ENCODE measurements at places on chromosomes 7 and 10. TPM values are rescaled to one million over a fixed set of nuclear protein-coding genes. Genes with fewer than 3 reads are reported as not detected.

- H3K27ac ChIP-seq: peak overlapping the region; percentile 22
- H3K27me3 ChIP-seq: no peaks in the 10 kb centered on the region
- peak; percentile 33 for DNase-seq
- H3K4me3 ChIP-seq: no peak overlapping the region
- H3K4me1 ChIP-seq: peaks cover 29% of the 10 kb centered on the region
- peaks cover 3% of the 10 kb centered on the region for H3K36me3 ChIP-seq
Observed at GRCh38 chr7:148819697-148820360, 64.3 kb downstream of the EZH2 start.

DNA sequence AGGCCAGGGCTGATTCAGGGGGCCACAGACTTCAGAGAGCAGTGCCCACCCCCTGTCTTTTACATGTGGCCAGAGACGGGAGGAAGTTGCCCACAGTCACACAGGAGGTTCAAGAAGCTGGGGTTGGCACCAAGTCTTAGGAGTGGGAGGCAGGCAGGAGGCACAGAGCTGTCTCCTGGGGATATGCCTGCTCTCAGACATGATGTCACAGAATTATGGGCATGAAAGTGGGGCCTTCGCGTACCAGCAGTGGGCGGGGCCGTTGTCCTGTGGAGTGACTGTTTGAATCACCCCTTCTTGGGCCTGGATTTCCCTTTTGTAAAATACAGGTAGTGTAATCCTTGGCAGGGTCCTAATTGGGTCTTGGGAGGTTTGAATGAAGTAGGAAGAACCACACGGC, 81.2 kb upstream of the PPIF start:
- H3K27me3 ChIP-seq: no peaks in the 10 kb centered on the region
- peaks cover 37% of the 10 kb centered on the region for H3K4me1 ChIP-seq
- peak overlapping the region; percentile 86 for H3K27ac ChIP-seq
- H3K4me3 ChIP-seq: no peak overlapping the region
- no peak for DNase-seq

DNA sequence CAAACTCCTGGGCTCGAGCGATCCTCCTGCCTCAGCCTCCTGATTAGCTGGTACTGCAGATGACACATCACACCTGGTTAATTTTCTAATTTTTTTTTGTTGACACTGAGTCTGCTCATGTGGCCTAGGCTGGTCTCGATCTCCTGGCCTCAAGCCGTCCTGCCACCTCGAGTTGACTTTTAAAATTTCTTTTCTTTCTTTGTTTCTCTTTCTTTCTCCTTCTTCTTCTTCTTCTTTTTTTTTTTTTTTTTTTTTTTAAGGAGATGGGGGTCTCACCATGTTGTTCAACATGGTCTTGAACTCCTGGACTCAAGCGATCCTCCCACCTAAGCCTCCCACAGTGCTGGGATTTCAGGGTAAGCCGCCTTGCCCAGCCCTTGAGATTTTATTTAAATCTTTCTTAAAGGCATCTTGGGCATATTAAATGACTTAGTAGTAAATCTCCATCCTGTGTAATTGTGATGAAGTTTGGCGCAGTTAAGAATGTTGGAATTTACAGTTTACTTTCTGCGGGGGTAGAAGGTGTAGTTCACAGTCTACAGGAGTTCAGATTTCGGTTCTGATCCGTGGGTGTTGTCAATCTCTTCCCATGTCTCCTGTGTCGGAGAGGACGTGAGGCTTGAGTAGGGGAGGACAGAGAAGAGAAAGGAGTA, 1.0 kb upstream of the ITGA8 start:
- peaks cover 31% of the 10 kb centered on the region for H3K27me3 ChIP-seq
- no peak overlapping the region for H3K27ac ChIP-seq
- H3K4me1 ChIP-seq: peaks cover 4% of the 10 kb centered on the region
- no peak for DNase-seq
- H3K36me3 ChIP-seq: no peaks in the 10 kb centered on the region

DNA sequence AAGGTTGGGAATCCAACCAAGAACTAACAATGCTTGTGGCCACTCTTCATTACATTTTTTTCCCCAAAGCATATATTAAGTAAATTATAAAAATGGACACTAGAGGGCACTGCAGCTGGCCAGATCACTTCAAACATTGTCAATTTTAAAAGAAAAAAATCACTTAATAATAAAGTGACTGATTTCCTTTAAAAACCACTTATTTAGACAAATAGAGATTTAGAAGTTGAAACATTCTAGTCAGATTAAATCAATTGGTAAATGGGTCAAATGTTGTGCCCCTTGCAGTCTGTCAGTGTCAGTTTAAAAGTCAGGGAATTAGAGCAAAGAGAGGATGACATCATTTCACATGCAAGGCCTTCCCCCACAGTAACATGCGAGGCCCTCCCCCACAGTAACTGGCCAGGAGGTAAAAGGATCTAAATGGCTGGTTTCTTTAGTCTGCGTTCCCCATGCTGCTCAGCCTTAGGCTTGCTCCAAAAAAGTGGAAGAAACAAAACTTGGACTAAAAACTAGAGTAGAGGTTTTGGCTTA, 177.9 kb downstream of the SKAP2 start:
- no peak overlapping the region for H3K4me3 ChIP-seq
- no peaks in the 10 kb centered on the region for H3K36me3 ChIP-seq
- H3K27me3 ChIP-seq: no peaks in the 10 kb centered on the region
- H3K27ac ChIP-seq: peak overlapping the region; percentile 78

GRCh38 chr10:104824380-104825006, 183.4 kb downstream of the SORCS3 start:
- no peaks in the 10 kb centered on the region for H3K27me3 ChIP-seq
- no peaks in the 10 kb centered on the region for H3K4me1 ChIP-seq
- H3K27ac ChIP-seq: no peak overlapping the region

GRCh38 chr10:86687750-86688149, 19.4 kb downstream of the LDB3 start:
- no peaks in the 10 kb centered on the region for H3K4me1 ChIP-seq
- no peak for DNase-seq
- H3K4me3 ChIP-seq: no peak overlapping the region

DNA sequence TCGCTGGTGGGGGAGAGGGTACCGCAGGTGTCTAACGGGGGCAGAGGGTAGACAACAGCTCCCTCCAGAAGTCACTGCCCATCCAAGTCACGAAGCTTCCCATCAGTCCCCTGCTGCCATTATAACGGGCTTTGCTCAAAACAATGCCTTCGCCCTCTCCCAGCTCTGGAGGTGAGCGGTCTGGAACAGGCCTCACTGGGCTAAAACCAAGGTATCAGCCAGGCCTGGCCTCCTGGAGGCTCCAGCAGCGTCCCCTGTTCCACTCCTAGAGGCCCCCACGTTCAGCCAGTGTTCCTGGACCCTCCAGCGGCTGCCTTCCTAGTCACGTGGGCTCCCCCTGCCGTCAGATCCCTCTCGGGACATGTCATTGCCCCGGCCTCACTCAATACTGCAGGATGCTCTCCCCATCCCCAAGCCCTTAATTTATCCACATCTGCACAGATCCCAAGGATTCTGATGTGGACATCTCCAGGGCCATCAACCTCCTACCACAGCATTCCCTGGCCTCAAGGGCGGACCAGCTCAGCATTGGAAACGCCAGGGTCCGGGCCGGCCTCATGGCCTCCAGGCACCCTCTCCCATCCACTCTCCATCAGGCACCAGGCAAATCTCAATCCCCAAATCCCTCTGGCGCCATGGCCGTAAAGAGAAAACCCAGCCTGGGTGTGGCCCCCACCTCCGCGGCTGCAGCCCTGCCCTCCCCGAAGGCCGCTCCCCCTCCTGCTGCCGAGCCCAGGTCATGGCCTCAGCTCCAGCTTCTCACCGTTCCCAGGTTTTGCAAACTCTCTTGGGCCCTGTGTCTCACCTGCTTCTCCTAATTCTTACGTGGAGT, 104.1 kb upstream of the FAM20C start:
- H3K4me1 ChIP-seq: peaks cover 21% of the 10 kb centered on the region
- H3K4me3 ChIP-seq: no peak overlapping the region
- H3K36me3 ChIP-seq: no peaks in the 10 kb centered on the region
- H3K27ac ChIP-seq: no peak overlapping the region
- DNase-seq: no peak

DNA sequence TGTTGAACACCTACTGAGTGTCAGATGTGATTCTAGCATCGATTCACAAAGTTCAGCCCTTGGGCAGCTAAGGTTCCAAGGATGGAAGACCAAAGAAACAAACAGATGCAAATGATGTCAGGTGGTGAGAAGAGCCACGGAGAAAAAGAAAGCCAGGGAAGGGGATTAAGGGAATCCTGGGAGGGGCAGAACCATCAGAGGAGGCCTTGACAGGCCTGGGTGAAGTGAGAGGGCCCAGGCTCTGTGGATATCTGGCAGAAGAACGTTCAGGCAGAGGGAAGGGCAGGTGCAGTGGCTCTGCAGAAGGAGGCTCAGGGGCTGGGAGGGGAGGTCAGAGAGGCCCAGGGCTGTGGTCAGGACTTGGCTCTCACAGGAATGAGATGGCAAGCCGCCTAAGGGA, 90.4 kb downstream of the C10orf105 start:
- no peak overlapping the region for H3K27ac ChIP-seq
- no peaks in the 10 kb centered on the region for H3K36me3 ChIP-seq
- H3K4me3 ChIP-seq: no peak overlapping the region
- peaks cover 4% of the 10 kb centered on the region for H3K27me3 ChIP-seq
- no peaks in the 10 kb centered on the region for H3K4me1 ChIP-seq

- H3K27ac ChIP-seq: no peak overlapping the region
- no peak overlapping the region for H3K4me3 ChIP-seq
- DNase-seq: no peak
- H3K4me1 ChIP-seq: no peaks in the 10 kb centered on the region
- no peaks in the 10 kb centered on the region for H3K27me3 ChIP-seq
Observed at GRCh38 chr10:36017137-36017536, 375.0 kb upstream of the FZD8 start.

GRCh38 chr10:12177642-12178041, 18.0 kb downstream of the NUDT5 start:
- no peaks in the 10 kb centered on the region for H3K27me3 ChIP-seq
- H3K36me3 ChIP-seq: peaks cover 18% of the 10 kb centered on the region
- H3K4me1 ChIP-seq: no peaks in the 10 kb centered on the region
- no peak overlapping the region for H3K4me3 ChIP-seq
- DNase-seq: no peak
- H3K27ac ChIP-seq: no peak overlapping the region

DNA sequence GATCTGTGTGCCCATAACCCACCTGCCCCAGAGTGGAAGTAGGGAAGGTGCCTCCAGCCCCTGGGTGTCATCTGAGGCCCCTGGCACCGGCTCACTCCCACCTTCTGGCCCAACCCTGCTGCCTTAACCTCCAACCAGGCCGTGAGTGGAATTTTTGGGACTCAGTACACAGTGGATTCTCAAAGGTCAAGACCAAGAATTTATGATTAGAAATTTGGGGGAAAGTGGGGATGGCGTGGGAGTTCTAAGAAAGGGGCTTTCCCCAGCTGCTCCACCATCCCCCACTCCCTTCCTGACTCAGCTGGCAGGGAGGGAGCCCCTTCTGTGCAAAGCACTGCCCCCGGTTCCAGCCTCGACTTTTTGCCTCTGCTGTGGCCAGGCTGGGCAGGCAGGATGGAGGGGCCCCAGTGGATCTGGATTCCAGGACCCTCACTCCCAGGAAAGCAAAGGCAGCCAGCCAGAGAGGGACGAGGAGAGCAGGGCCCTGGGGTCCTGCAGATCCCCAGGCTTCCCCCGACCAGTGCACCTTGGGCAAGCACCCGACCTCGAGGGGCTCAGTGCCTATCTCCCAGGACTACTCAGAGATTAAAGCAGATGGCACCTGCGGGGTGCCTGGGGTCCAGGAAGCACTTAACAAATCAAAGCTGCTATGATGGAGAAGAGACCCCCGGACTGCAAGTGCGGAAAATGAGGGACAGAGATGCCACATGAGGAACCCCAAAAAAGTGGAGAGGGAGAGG, 12.8 kb downstream of the SPOCK2 start:
- DNase-seq: no peak
- no peaks in the 10 kb centered on the region for H3K4me1 ChIP-seq
- H3K27ac ChIP-seq: no peak overlapping the region
- H3K27me3 ChIP-seq: no peaks in the 10 kb centered on the region

DNA sequence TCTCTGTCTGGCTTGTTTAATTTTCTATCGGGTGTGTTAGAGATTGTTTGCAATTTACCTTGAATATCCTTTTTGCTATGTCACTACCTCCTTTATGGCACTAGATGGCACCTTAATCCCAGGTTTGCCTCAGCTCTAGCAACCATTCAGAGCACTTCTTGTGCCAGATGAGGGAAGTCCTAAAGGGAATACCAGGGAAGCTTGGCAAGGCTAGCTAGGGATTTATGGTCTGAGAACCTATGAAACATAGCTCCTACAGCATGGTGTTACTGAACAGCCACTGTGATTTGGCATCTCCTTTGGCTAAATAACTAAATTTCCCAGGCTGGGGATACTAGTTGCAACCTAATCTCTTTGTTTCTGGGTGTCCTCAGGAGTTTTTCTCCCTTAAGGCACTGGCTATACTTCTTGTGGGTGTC, 69.0 kb upstream of the VOPP1 start:
- H3K4me1 ChIP-seq: peaks cover 6% of the 10 kb centered on the region
- DNase-seq: peak; percentile 83
- H3K36me3 ChIP-seq: no peaks in the 10 kb centered on the region
- no peak overlapping the region for H3K27ac ChIP-seq
- no peak overlapping the region for H3K4me3 ChIP-seq
- peaks cover 3% of the 10 kb centered on the region for H3K27me3 ChIP-seq

- no peaks in the 10 kb centered on the region for H3K36me3 ChIP-seq
- H3K27me3 ChIP-seq: no peaks in the 10 kb centered on the region
- no peak for DNase-seq
Observed at GRCh38 chr7:875051-875450, 1.3 kb upstream of the GET4 start.

DNA sequence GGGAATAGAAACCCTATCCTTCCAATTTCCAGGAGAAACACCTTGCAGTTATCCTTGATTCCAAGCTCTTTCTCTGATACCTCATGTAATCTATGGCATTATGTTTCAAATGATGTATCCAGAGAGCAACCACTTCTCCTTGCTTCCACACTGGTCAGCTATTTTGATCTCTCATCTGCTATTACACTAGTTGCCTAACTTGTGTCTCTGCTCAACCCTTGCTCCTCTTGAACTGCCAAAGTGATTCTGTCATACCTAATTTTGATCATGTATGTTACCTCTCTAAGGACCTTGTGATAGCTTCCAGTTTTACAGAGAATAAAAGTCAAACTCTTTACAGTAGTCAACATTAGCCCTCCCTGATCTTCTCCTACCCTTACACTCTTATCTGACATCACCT, 90.4 kb downstream of the KCND2 start:
- no peak overlapping the region for H3K4me3 ChIP-seq
- no peak overlapping the region for H3K27ac ChIP-seq
- no peaks in the 10 kb centered on the region for H3K4me1 ChIP-seq
- DNase-seq: no peak
- no peaks in the 10 kb centered on the region for H3K36me3 ChIP-seq

GRCh38 chr7:87216701-87217508, 2.6 kb downstream of the TMEM243 start:
- H3K27me3 ChIP-seq: peaks cover 2% of the 10 kb centered on the region
- H3K4me1 ChIP-seq: peaks cover 18% of the 10 kb centered on the region
- peak; percentile 15 for DNase-seq
- H3K4me3 ChIP-seq: no peak overlapping the region
- no peaks in the 10 kb centered on the region for H3K36me3 ChIP-seq

GRCh38 chr7:98755138-98755898, 114.5 kb downstream of the TMEM130 start:
- DNase-seq: no peak
- H3K27me3 ChIP-seq: no peaks in the 10 kb centered on the region
- no peak overlapping the region for H3K27ac ChIP-seq

SYT15 gene
- 0.75 TPM for total RNA-seq

CLCN1 gene
- total RNA-seq: not detected

COL13A1 gene
- 47.5 TPM for total RNA-seq

AFAP1L2 gene
- total RNA-seq: 1.6 TPM

PRKG1 gene
- 0.18 TPM for total RNA-seq

MACROH2A2 gene
- total RNA-seq: not detected

ANKRD7 gene
- total RNA-seq: not detected

C10orf105 gene
- total RNA-seq: not detected

FKBP6 gene
- total RNA-seq: not detected

TAS2R39 gene
- total RNA-seq: not detected

OR6V1 gene
- total RNA-seq: not detected

NYAP1 gene
- 2.0 TPM for total RNA-seq

HOXA4 gene
- total RNA-seq: 8.1 TPM

All from endothelial cell of umbilical vein (primary cell).